ENCODE measurements at places on chromosomes 4 and X.

- DNase-seq: no peak
These were observed 14.7 kb downstream of the FTSJ1 start for GRCh38 chrX:48490661-48491060.

GRCh38 chr4:15469402-15470127 lies at the start of gene CC2D2A:
Gene CC2D2A (plus strand): TSS chr4:15469882. CDS start chr4:15475933, 6,051 bp downstream.
- no peak for DNase-seq

GRCh38 chr4:81905971-81906370 lies 434.3 kb upstream of the RASGEF1B start:
- DNase-seq: no peak

DNA sequence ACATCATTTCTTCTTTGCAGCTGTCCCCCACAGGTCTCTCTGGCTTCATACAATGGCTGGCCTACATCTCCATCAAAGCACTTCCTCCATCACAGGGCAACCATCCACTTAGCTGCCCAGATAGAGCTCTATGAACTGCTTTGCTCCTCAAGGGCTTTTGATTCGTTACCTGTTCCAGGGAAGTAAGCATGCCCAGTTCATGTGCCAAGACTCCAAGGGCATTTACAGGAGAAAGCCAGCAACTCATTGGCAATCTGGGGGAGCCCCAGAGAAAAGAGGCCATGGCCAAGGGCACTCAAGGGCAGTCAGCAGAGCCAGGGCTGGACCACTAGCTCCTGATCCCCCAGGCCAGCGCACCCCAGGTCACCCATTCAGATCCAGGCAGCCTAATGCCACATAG lies 24.5 kb upstream of the ZNF185 start:
- DNase-seq: no peak

DNA sequence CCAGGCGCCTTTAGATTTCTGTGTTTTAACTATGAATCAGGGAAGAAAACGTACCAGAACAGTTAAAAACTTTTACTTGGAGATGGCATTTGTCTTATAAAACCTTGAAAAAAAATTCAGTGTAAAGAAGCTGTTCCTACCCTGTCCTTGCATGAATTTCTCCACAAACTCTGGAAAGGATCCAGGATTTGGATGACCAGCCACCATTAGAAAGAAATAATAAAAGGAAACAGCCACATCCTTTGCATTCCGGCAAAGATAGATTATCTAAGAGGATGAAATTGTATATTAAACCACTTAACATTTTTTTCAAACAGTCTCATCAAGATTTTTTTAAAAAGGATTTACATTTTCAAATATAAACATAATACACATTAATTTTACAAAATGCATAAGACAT lies 10.6 kb downstream of the SULT1E1 start:
- no peak for DNase-seq

DNA sequence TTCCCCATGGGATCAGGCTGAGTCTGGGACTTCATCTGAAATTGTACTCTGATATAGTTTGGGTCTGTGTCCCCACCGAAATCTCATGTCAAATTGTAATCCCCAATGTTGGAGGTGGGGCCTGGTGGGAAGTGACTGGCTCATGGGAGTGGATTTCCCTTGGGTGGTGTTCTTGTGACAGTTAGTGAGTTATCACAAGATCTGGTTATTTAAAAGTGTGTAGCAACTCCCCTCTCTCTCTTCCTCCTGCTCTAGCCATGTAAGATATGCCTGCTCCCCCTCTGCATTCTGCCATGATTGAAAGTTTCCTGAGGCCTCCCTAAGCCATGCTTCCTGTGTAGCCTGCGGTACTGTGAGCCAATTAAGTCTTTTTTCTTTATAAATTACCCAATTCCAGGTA lies 61.0 kb downstream of the RASGEF1B start:
- DNase-seq: no peak

DNA sequence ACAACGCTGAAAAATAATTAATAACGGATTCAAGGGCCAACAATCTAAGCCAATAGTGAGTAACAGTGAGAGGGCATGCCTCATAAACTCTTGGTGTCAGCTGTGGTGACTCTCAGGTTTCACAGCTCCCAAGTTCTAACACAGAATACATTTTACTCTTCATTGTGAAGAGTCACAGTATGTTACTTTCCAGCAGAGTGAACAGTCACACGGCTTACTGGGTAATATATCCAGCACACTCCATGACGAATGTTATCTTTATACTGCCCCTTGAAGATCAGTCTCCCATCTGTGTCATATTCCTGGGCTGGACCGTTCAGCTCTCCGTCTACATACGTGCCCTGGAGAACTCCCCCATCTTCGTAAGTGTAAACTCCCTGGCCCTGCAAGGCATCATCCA lies 23.1 kb downstream of the SETD7 start:
- no peak for DNase-seq

GRCh38 chrX:20355187-20355586 lies 88.5 kb upstream of the RPS6KA3 start:
- DNase-seq: no peak

DNA sequence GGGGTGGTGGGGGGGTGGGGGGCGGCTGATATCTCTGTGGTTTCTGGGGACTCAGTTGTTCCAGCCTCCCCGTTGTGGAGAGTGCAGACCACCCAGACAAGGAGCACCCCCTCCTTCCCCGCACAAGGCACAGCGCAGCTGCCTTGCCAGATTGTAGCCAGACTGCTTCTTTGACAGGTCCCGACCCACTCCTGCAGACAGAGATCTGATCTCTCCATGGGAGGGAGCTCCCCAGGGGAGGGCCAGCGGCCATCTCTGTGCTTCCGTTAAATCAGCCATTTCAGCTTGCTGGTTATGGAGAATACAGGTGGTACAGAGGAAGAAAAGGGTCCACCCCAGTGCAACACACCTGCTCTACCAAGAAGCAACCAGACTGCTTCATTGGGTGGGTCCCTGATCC lies 80.8 kb downstream of the FGF16 start:
- DNase-seq: no peak

GRCh38 chrX:110316351-110317060 lies 1.4 kb downstream of the AMMECR1 start:
- DNase-seq: no peak

GRCh38 chr4:18209448-18209847 lies 187.9 kb upstream of the LCORL start:
- DNase-seq: no peak

DNA sequence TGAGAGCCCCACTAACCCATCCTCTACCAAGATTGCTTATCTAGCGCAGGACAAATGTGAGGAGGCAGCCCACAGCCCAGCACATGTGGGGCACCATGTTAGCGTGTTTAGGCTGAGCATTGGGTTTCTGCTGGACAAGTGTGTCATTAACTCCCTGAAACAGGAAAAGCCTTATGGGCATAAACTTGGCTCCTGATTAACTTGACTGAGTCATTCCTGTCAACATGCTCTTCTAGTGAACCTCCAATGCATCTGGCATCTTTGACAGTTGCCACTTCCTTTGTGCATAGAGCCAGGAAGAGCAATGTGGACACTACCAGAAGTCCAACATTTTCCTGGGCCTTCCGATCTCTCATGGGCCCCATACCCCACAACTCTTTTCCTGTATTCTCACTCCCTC lies 2.5 kb downstream of the SPIN2A start:
- no peak for DNase-seq

GRCh38 chr4:114296126-114296525 lies 302.5 kb upstream of the UGT8 start:
- DNase-seq: no peak

DNA sequence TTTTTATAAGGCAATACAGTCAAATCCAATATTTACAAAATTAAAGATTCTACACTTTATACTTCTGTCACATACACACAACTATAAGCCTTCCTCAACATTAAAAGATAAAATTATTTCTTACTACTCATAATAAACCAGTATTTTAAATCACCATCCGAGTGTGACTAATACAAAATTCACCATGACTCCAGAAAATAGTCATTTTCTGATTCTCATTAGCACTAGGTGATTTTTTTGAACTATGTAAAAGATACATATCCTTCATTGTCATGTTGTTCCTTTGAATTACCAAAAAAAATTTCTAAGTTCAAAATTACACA lies 646 bp upstream of the SLC7A11 start:
- no peak for DNase-seq

DNA sequence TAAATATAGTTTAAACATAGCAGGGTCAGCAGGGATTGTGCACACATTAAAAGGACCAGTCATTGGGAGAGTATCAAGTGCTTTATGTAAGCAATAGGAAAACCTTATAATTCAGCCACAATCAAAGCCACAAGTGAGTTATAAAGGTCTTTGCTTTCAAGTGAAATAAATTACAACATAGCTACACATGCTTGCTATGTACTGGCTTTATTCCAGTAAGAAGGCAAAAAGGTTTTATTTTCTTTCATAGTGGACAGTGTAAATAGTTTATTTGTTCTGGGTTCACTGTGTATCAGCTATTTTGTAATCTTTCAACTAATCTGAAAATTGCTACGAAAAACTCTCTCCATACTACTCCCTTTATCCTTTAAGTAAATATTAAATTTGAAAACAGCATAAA lies 691.4 kb downstream of the PCDH7 start:
- no peak for DNase-seq
